ENCODE measurements at places on chromosomes 13 and 19.
A peak's percentile ranks its signal among the peaks of the same experiment; 100 is the strongest.

- no peak for DNase-seq
These were observed 284.7 kb downstream of the SLC7A1 start for GRCh38 chr13:29310806-29311205.

- DNase-seq: no peak
These were observed 14.3 kb upstream of the PLPP2 start for GRCh38 chr19:305240-306150.

DNA sequence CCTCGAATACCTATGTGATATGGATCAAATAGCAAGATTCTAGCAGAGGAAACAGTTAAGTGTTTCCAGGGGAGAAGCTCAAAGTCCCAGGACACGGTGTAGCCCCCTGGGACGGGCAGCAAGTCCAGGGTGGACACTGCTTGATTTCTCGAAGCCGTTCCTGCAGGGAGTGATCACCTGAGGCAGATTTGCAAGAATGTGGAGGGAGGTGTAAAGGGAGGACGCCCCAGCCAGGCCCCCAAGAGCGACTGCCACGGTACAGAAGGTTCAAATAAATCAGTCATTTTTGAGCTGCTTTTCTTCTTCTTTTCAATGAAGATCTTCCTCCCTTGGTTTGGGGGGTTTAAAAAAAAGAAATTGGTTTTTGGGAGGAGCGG, 41.4 kb downstream of the KLF2 start:
- DNase-seq: no peak

DNA sequence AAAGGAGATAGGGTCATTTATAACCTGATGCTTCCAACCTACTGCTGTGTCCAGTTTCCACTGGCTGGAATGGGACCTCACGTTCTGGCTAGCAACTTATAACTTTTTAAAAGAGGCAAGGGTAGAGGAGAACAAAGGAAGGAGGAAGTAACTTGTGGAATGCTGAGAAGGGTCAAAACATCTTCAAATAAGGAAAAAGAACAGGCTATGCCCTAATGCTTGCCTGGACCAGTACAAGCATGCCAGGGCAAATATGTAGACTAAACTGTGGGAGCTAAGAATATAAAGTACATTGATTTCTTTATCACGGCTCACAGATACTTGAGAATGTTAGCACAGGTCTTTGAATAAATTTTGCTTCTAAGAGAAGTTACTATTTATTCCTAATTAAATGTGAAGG, 1.5 kb upstream of the ZNF561 start:
- no peak for DNase-seq

DNA sequence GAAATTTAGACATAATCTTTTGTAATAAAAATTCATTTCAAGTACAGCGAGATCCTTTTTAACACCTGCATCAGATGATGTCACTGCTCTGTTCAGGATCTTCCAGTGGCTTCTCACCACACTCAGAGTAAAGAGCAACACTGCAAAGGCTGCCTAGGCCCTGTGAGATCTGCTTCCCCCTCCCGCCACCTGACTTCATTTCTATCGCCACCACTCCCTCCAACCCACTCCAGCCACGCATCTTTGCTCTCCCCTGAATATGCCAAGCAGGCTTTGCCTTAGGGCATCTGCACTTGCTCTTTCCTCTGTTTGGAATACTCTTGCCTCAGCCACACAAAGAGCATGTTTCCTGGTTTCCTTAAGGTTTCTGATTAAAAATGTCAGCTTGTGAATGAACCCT, 58.3 kb downstream of the MBNL2 start:
- no peak for DNase-seq

DNA sequence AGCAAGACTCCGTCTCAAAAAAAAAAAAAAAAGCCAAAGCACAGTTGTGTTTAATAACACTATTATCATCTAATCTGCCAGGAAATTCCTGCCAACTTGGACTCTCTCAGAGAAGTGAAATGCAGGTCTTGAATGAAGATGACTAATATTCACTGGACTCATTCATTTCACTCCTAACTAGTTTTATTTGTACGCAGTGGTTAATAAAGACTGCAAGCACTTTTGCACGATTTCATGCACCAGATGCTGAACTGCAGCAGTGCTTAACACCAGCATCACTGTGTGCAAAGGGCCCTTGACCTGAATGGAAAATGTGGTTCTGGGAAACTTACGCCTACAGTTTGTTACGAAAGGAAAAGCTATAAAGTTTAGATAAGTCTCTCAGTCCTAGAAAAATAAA, 63.3 kb downstream of the DHRS12 start:
- DNase-seq: no peak

DNA sequence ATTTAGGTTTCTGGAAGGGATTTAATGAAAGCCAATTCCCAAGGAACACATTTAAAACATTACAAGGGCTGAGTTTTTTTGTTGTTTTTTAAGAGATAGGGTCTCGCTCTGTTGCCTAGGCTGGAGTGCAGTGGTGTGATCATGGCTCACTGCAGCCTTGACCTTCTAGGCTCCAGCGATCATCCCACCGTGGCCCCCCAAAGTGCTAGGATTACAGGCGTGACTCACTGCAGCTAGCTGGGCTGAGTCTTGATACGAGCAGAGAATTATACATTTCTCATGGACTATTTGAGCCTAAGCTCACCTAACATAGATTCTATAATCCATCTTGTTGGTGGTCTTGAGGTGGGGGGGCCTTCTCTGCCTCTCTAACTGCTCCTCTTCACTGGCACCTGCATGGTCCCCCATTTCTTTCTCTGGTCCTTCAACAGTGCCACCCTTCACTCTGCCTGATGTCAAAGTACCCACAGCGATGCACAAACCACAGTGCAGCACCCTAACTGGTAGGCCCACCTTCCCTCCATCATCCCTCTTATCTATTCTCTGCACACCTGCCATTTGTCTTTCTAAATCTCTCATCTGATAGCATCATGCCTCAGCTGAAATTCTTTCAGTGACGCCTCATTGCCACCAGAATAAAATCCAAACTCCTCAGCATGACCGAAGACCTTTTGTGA, 37.4 kb downstream of the DOCK9 start:
- DNase-seq: no peak

DNA sequence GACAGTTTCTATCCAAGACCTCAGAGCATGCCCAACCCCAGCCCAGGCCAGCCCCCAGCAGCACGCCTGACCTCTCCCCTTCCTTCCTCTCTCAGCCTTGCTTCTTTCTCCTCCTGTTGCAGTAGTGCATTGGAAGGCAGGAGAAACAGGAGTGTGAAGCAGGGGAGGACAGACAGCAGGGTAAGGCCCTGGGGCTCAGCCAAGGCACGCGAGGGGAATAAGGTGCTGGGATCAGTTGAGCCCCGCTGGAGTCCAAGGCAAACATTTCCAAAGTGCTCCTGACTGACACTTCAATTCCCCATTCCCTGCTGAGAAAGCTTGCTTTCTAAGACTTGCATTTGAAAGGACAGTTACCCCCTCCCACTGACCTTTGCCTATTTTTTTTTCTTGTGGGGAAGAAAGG, 73.1 kb upstream of the OLFM4 start:
- no peak for DNase-seq

DNA sequence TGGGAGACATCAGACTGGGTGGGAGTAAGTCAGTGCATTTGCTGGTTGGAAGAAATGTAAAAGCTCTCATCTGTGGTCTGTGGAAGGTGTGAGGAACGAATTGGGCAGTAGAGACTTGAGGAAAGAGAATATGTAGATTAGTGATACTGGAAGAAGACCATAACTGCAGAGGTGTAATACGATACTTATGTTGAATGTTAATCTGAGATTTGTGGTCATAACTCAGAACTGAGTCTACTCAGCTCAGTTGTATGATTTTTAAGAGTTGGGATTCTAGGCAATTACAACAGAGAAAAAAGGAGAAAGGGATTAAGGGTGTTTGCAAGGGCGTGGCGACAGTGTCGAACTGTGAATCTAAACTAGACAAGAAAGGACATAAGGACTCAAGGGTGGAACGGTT, 3.2 kb upstream of the IL17D start:
- DNase-seq: no peak

DNA sequence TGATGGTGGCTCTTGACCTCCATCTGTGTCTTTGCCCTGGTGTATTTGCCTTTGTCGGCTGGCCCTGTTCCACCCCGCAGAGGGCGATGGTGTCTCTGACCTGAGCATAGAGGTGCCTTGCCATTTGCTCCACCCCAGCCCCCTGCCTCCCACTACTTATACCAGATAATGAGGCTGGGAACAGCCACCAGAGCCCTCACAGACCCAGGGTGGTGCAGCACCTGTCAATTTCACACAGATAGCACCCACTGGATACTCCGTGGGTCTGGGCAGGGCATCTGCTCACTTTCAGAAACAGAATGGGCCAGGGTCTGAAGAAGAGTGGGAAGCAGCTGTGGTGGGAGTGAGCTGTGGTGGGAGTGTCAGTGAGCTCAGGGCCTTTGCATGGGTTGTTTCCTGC, 4.1 kb downstream of the ZNF536 start:
- no peak for DNase-seq

- DNase-seq: no peak
These were observed 69.7 kb downstream of the UFM1 start for GRCh38 chr13:38419312-38419873.

DNA sequence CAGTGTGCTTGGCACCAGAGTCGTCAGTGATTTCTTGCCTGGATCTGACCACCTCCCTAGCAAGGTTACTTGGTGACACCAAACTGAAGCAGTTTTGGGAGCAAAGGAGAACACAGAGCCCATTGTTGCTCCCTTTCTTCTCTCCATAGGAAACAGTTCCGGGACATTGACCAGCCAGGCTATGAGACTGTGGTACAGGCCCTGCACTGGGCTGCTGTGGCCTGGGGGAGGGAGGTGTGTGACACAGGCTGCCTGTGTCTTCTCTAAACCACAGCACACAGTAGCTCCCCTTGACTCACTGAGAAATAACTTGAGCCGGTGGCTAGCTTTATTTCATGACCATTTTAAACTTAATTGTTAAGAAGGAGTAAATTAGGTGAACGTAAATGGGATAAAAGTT, 214.8 kb upstream of the UBL3 start:
- DNase-seq: no peak

GRCh38 chr13:110301083-110301482, 5.9 kb downstream of the COL4A1 start:
- no peak for DNase-seq

- DNase-seq: no peak
These were observed 790.9 kb upstream of the ARGLU1 start for GRCh38 chr13:107358866-107359265.

GRCh38 chr19:16365300-16365996, 40.8 kb downstream of the KLF2 start:
- DNase-seq: no peak

DNA sequence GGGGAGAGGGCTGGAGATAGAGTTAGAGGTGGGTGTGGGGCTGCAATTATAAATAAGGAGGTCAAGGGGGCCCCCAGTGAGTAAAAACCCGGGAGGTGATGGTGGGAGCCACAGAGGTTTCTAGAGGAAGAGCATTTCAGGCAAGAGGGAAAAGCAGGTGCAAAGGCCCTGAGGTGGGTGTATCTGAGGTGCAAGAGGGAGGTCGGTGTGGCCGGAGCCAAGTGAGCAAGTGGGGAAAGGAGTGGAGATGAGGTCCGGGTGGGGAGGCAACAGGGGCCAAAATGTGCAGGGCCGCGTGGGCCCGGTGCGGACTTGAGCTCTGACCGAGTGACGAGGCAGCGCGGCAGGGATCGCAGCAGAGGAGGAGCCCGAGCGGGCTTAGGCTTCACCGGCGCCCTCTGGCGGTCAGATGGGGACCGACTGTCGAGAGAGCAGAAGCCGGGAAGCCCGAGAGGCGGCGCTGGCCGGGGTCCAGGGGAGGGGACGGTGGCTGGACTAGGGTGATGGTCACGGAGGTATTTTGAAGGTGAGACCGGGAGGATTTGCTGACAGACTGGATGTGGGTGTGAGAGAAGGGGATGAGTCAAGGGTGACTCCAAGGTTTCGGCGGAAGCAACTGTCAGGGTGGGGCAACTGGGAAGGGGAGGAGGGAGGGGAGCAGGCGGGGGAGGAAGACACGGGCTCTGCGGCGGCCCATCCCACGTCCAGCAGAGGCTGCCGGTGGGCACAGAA, 17.7 kb upstream of the SPACA4 start:
- DNase-seq: peak; percentile 86

- no peak for DNase-seq
These were observed 579.1 kb downstream of the KCTD12 start for GRCh38 chr13:76307142-76307541.

DNA sequence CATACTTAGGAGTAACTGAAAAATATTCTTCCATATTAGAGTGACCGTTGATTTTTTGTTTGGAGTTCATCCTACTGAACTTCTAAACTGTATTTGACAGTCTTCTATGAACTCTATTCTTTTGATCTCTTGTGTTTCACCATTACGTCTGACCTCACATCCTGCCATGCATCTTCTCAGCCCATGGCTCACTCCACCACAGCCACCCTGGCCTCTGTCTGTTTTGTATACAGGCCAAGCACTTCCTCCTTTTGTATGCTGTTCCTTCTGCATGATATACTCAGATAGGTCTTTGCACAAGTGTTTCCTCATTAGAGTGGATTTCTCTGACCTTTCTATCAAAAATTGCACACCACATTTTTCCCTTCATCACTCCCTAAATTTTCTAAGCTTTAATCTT, 119.9 kb downstream of the MAB21L1 start:
- DNase-seq: no peak

DNA sequence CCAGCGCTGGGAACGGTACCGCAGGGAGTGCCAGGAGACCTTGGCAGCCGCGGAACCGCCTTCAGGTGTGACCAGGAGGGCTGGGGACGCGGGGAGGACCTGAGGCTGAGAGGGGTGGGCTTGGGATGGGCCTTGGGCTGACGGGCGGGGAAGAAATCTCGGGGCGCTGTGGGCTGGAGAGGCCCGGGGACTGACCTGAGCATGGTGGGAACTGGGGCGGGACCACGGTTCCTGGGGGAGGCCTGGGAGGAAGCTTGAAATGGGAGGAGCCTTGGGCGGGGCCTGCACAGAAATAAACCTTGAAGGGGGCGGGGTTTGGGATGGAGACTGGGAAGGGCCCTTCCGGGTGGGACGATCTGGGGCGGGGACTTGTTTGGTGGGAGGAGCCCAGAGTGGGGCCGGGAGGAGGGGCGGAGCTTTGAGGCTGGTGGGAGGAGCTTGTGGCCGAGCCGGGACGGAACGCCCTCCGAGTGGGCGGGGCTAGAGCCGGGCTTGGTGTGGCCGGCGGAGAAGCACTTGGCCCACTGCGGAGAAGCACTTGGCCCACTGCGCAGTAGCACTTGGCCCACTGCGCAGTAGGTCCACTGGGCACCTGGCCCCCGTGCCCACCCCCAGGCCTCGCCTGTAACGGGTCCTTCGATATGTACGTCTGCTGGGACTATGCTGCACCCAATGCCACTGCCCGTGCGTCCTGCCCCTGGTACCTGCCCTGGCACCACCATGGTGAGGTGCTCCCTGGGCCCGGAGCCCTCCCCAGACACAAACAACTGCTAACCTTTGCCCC, 2.8 kb downstream of the GIPR start:
- peak; percentile 46 for DNase-seq

DNA sequence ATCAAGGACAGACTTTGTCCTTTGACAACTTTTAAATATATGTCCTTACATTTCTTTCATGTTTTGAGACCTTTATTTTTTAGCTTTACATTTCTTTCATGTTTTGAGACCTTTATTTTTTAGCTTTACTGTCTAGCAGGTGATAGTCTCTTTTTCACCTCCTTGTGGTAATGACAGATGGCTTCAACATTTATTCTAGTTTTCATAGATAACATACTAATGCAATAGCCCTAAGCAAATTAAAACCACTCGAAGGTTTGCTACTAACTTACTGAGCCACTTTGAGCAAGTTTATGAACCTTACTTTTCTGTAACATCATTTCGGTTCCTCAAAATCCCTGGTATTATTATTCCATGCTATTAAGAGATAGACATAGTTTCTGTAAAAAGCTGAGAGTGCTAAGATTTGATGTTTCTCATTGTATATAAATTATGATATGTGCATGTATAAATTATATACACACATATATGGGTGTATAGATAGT, 4.5 kb downstream of the DACH1 start:
- no peak for DNase-seq

GRCh38 chr19:52679598-52679997, 41.4 kb upstream of the ZNF83 start:
- no peak for DNase-seq
